ENCODE measurements at places on chromosomes 6 and 20.

GRCh38 chr6:26607434-26608230, 10.9 kb downstream of the ABT1 start:
- DNase-seq: peak; percentile 20

GRCh38 chr6:132168961-132169360, 217.8 kb upstream of the CCN2 start:
- DNase-seq: no peak

- no peak for DNase-seq
Measured at GRCh38 chr6:30818391-30818841, 65.9 kb upstream of the DDR1 start.

- DNase-seq: no peak
Measured at GRCh38 chr6:40634429-40634828, 47.3 kb upstream of the LRFN2 start.

DNA sequence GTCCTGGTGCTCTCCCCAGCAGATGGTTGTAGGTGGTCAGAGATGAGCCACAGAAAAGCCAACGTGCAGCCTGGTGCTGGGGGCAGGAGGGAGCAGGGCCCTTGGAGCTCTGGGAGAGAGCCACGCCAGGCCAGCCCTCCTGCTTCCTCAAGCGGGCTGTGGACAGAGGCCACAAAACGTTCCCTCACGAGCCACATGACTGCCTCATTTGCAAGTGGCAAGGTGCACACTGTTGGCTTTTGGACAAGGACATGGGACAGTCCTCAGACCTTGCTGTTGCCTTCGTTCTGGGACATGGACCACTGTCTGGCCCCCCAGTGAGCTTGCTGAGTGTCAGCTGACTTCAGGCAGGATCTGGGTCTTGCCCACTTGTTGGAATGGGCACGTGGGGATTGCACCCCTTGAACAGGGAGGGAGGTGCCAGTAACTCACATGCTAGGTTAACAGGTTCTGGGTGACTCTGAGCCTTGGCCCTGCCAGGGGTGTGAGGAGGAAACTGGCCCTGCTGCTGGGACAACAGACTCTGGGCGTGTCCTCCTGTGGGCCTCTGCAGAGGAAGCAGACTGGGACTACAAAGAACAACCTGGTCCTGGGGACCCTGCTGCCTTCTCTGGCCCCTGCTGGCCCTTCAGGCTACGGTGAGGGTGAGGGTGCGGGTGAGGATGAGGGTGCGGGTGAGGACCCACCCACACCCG, 2.6 kb downstream of the SLCO4A1 start:
- DNase-seq: no peak

DNA sequence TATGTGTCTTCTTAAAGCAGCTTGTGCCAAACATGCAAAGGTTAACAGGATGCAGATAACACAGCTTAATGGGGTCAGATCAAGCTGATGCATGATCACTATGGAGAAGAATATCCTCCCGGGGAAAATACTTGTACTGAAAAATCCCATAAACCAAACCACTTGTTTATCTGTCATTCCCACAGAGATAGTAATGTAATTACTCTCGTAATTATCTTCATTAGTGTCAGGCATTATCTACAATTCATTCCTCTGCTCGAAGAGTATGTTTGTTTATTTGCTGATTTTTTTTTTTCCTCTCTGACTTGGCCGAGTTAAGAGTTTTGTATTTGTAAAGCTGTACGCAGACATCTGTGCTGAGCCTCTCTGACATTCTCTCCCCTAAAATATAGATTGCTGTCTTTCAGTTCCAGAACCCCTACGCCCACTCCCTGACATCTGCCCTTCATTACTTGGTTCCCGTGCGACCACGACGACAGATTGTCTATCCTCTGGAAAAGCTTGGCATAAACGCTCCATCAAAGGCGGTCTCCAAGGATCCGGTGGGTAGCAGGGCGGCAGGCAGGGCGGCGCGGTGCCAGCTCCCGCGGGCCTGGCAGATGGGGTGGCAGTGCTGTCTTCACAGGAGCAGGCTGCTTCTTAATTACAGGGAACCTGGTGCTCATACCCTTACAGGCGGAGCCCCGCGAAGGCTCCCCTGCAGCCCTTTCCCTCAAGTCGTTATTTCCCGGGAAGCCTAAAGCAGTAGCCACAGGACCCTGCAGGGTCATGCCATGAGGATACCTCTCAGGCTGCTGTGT, 147.2 kb downstream of the CFAP61 start:
- no peak for DNase-seq

GRCh38 chr6:27178860-27179259, 68.6 kb upstream of the PRSS16 start:
- no peak for DNase-seq

- DNase-seq: no peak
Measured at GRCh38 chr6:127946388-127946787, 45.5 kb upstream of the THEMIS start.

- no peak for DNase-seq
Measured at GRCh38 chr6:157198425-157199279, 124.7 kb downstream of the TMEM242 start.

DNA sequence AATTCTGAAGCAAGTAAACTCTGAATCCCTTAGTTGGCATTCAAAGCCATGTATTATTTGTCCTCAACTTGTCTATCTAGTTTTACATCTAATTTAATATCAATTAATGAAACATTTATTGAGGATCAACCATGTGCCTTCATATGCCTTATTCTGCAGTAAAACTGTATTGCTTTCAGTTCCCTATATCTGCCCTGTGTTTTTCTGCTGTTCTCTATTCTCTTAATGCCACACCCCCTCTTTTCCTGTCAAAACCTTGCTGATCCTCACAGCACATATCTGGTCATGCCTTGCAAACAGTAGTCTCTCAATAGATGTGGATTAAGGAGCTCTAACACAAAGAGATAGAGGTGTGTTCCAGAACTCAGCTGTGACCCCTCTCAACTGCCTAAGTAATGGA, 2.0 kb downstream of the FIG4 start:
- DNase-seq: no peak

DNA sequence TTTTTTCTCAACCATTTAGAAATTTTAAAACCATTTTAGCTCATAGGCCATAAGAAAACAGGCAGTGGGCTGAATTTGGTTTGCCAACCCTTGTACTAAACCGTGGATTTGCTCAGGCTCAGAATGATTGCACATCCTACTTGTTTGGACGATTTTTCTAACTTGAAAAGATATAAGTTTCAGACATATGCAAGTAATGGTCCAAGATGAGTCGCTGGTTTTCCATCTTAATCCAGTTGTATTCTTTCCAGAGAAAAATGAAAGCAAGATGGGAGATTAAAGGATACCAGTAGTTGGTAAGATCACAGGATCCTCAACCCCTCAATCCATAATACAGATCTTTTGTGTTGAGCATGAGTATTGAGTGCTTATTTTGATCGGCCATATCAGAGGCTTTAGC, 250.9 kb downstream of the TINAG start:
- no peak for DNase-seq

DNA sequence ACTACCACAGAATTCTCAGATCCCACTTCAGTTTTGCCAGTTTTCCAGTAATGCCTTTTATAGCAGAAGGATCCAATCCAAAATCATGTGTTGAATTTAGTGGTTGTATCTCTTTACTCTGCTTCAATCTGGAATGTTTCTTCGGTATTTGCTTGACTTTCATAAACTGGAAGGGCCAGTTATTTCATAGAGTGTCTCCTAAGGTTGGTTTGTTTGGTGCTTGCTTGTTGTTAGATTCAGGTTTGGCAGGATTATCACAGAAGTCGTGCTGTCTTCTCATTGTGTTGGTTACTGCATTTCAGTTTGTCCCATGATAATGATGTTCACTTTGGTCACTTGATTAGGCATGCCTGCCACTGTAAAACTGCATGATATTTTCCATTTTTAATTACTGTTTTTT, 45.7 kb downstream of the TMEM200A start:
- no peak for DNase-seq

DNA sequence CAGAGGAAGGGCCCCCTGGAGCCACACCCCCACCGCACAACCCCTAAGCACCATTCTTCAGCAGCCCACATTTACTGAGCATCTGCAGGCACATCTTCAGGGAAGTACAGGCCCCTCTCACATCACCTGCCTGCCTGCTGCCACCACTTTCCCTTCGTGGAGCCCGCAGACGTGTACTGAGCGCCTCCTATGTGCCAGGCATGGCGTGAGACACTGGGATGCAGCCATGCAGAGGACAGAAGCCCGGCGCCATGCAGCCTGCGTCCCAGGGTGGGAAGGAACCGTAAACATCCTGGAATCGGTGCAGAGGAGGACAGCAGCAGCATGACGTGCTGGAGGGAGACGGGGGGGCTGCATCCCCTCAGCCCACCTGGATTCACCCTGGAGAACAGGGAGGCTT, 78.1 kb downstream of the GRM4 start:
- DNase-seq: no peak

DNA sequence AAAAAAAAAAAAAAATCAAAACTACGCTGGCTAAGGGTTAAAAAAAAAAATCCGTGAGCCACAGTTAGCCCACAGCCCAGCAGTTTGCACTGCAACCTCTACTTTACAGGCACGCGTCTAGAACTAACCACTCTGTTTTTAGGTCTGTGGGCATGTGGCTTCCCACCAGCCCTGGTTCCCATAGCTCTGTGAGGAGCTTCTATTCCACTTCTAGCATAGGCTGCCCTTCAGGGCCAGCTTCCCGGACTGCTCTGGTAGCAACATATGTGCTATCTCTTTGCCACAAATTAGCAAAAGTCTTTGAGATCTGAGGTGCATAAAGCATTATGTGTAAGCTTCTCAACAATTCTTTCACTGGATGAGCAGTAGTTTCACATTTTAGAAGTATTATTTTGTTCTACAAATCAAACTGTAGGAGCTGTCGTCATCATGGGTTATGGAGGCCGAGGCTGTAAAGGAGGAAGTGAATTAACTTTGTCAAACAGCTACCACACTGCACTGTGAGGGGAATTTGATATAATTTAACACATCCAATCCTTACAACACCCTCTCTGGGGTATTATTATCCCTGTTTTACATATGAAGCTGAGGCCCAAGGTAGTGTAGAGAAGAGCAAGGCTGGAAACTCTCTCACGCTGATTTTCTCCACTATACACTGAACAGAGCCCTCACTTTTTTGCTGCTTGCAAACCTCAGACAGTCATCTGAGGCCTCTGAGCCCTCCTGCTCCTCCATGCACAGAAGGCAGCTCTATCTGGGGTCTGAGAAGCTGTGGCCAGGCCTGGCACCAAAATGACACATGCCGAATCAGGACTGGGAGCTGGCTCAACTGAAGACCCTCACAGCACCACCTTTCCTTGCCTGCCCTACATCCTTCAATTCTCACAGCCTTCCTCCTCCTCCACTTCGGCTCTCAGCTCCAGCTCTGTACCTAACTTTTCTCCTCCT, 35.4 kb downstream of the MAN1A1 start:
- DNase-seq: peak; percentile 26

DNA sequence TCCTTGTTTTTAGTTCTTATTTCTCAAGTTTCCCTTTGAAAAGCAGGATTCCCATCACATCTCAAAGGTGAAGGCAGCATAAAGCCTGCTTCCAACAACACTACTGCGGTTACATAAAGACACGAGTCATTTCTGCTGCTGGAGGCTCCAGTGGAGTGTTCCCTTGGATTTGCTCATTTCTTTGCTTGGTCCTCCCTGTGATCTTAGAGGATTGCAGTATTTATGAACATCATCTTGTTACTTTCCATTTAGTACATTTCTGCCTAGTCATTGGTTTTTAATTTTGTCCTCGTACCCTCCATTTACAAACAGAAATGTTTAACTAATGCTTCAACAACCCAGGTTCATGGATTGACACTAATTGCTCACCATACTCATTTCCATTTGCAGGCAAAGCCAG, 298.8 kb downstream of the ZNF217 start:
- DNase-seq: no peak

DNA sequence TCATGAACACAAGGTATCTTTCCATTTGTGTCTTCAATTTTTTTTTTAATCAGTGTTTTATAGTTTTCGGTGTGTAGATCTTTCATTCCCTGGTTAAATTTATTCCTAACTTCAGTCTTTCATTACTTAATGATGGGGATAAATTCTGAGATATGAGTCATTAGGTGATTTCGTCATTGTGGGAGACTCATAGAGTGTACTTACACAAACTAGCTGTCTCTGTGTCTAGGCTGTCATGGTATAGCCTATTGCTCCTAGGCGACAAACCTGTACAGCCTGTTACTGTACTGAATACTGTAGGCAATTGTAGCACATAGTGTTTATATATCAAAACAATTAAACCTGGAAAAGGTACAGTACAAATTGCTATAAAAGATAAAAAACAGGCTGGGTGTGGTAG, 42.1 kb downstream of the SMAP1 start:
- DNase-seq: no peak
